A172 (cell line): ENCODE measurements at places on chromosomes 5 and 9. TPM values are rescaled to one million over a fixed set of nuclear protein-coding genes. Genes with fewer than 3 reads are reported as not detected.

GMCL2 gene
- not detected in 2 replicates for total RNA-seq

TAS2R1 gene
- not detected in 2 replicates for total RNA-seq

STK32A gene
- 0.17 and 0.57 TPM in 2 replicates for total RNA-seq

HDHD3 gene
- total RNA-seq = 19.2 and 23.2 TPM in 2 replicates

CDH10 gene
- 0.53 and 1.2 TPM in 2 replicates for total RNA-seq

C9orf50 gene
- not detected in 2 replicates for total RNA-seq

HSPB3 gene
- 1.7 and 2.4 TPM in 2 replicates for total RNA-seq

ADAMTS16 gene
- total RNA-seq = 3.4 and 3.5 TPM in 2 replicates

SMIM15 gene
- total RNA-seq = 80.4 and 115 TPM in 2 replicates

IFNA21 gene
- total RNA-seq = not detected in 2 replicates

MAPKAP1 gene
- total RNA-seq = 155 and 158 TPM in 2 replicates

SPINK5 gene
- total RNA-seq = 0.34 and 1.1 TPM in 2 replicates

GPR150 gene
- total RNA-seq = not detected in 2 replicates

GPX8 gene
- total RNA-seq = 112 and 132 TPM in 2 replicates

NAIF1 gene
- 14.1 and 15.7 TPM in 2 replicates for total RNA-seq

LCN2 gene
- total RNA-seq = 0.14 and 1.1 TPM in 2 replicates

SPATA31A1 gene
- total RNA-seq = not detected in 2 replicates

C9orf153 gene
- not detected in 2 replicates for total RNA-seq

RNF44 gene
- total RNA-seq = 8.1 and 9.2 TPM in 2 replicates
